GM03348 (cell line): ENCODE measurements at places on chromosomes 4 and X.
A peak's percentile ranks its signal among the peaks of the same experiment; 100 is the strongest.

GRCh38 chrX:100381619-100382018 lies 28.5 kb downstream of the PCDH19 start:
- no peak for DNase-seq

GRCh38 chr4:172709376-172709775 lies 459.2 kb upstream of the GALNT7 start:
- no peak for DNase-seq

DNA sequence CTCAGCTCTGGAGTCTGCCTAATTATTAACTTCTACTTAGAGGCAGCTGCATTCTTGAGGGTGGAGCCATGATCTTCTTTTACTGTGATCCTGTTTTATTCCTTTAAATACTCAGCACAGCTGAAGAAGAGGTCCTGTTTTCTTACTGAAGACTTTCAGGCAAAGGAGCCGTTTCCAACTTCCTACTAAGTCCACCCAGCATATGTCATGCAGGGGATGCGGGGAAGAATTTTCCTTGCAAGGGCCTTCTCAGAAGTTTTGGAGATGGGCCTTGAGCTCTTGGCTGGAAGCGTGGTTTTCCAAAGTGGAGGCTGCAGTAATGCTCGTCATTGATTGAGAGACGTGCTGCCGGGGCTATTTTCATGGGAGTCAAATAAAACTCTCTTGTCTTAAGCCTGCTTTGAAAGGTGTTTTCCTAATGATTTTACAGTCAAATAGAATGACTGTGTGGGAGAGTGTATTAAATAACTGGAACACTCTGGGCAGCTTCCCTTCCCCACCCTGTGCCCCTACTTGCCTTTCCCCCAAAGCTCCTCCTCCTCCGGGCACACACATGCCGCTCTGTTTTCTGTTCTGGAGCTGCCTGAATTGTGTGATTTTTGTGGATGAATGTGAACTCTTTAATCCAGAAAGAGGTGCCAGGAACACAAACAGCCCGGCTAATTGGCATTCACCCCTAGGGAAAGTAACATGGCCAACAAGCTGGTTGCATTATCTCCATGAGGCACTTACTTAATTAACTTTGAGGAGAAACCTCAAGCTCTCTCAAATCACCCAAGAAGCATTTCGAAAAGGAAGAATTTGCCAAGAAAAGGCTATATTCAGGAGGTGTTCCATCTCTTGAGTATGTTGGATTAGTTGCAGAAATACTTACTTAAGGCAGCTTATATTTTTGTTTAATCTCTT lies 28.1 kb downstream of the FGF2 start:
- no peak for DNase-seq

- DNase-seq, result peak; percentile 36
Measured at GRCh38 chr4:185708348-185708747, 103.6 kb downstream of the SORBS2 start.

GRCh38 chrX:107731831-107732502 lies 43.6 kb downstream of the TSC22D3 start:
- DNase-seq, result peak; percentile 24

GRCh38 chrX:63525491-63525890 lies 174.4 kb upstream of the SPIN4 start:
- DNase-seq, result no peak

DNA sequence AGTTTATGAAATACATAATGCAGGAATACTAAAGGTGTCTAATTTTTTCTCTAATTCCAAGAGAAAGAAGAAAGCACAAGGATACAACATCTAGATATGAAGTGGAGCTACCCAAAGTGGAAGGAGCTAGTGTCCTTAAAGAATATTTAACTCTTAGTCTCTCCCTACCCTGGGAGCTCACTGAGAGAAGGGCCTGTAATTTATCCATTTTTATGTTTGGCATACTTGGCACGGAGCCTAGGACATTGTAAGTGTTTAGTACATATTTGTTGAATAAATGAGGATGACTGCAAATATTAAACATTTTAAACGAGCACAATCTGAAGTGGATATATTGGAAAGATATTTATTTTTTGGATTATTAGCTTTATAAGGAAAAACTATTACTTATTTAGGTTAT lies 674.8 kb downstream of the IQCM start:
- no peak for DNase-seq

DNA sequence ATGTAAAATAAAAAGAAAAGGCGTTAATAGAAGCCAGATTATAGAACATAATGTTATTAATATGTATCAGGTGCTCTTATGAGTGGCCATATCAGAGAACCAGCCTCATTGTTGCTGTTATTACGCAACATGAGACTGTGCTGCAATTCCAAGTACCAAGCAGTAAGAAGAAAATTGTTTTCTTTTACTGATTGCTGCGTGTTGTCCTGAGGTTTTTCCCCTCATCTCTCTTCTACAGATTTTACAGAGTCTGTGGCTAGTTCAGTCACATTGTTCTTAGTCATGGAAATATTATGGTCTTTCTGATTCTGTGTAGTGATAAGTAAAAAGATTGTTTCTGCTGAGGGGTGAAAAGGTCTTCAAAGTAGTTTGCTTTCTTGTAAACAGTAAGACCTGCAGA lies 55.9 kb downstream of the NPNT start:
- peak; percentile 57 for DNase-seq

GRCh38 chrX:38891641-38892413 lies 90.6 kb downstream of the MID1IP1 start:
- no peak for DNase-seq

DNA sequence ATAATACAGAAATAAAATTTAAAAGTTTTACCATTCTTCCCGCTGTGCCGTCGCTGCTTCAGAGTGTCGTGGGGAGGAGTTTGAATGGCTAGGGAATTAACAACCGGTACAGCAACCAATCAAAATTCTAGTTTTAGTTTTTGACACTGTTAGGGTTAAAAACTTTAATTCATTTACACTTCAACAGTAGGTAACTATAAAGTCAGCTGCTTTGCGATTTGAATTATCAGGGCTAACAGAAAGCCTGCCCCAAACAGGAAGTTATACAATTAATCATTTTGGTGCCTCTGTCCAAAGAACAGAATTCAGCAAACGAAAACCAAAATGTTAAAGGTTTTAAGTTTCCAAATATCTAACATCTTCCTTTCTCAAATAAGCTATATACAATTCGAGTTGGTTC lies 2.3 kb downstream of the HNRNPD start:
- peak; percentile 53 for DNase-seq

DNA sequence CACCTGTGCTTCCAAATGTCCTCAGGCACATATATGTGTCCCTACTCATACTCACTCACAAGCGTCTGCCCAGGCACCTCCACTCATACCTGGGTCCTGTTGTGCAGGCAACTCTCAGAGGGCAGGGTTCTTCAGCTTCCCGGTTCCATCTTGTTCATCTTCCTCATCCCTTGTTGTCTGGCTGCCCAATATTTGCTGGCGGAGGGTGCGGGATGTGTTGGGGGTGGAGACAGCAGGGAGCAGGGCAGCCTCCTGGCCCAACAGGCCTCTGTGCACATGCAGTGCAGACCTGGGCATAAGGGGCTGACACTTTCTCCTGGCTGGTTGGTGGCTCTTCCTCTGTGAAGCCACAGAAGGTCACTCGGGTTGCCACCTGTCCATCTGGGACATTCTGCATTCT lies 32.1 kb downstream of the NBDY start:
- no peak for DNase-seq

- DNase-seq, result no peak
Measured at GRCh38 chr4:70192895-70193294, 2.6 kb upstream of the ODAM start.

DNA sequence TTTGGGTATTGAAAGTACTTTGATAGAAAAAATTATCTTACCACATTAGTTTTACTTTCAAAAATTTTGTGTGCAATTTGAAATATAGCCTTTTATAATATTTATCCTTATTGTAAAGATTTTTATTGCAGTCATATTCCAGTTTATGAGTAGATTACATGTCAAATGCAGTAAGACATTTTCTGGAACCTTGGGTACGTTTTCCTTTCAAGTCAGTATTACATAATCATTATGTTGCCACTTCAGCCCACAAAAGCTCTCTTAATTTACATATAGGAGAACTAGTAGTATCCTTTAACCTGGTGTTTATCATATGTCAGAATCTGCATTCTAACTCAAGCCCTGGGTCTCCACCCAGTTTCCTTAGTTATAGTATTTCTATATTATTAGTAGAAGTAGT lies 98.5 kb downstream of the CENPC start:
- DNase-seq, result no peak

DNA sequence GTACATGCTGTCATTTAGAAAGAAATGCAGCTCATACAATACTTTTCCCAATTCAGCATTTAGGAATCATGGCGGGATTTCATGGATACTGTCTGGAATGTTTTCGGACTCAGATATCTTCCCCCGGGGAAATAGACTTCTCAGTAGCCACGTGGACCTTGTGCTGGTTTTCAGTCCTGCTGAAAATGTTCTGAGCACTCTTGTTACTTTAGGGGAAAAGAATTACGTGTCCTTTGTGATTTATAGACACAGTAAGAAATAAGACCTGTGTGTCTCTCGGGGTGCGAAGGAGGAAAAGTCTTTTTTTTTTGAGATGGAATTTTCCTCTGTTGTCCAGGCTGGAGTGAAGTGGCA lies 3.8 kb downstream of the CD99 start:
- DNase-seq, result no peak

DNA sequence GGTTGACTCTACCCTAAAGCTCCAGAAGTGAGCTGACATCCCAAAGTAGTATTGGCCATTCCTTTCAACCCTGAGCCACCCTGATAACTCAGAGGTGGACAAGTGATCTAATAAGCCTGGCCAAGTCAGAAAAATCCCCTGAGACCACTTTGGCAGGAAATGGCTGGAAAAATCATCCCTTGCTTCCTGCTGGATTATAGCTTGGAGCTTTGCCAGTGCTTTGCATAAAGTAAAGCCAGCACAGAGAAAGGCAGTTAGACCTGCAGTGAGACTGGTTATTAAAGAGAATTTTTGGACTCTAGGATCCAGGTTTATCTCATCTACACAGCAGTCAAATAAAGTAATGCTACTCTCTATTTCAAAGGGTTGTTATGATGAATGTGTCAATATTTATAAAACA lies 6.4 kb downstream of the CXCL3 start:
- DNase-seq, result no peak
